H7 (cell line): ENCODE measurements at places on chromosomes 12 and 14. TPM values are rescaled to one million over a fixed set of nuclear protein-coding genes. Genes with fewer than 3 reads are reported as not detected.

FGF23 gene
- 0.17 and 0.37 TPM in 2 replicates for total RNA-seq

SLC5A8 gene
- total RNA-seq: not detected in 2 replicates

CDCA3 gene
- total RNA-seq: 85.6 and 115 TPM in 2 replicates

PZP gene
- total RNA-seq: not detected in 2 replicates

ETFBKMT gene
- 0.78 and 1.6 TPM in 2 replicates for total RNA-seq

SNRPF gene
- total RNA-seq: 33.2 and 33.8 TPM in 2 replicates

RNASE1 gene
- 72.7 and 124 TPM in 2 replicates for total RNA-seq

BRF1 gene
- total RNA-seq: 18.5 and 24.6 TPM in 2 replicates

KIF26A gene
- total RNA-seq: 59.2 and 61.0 TPM in 2 replicates

ITGB7 gene
- 0.30 and 0.52 TPM in 2 replicates for total RNA-seq

FAM216A gene
- 22.4 and 34.7 TPM in 2 replicates for total RNA-seq

DNA sequence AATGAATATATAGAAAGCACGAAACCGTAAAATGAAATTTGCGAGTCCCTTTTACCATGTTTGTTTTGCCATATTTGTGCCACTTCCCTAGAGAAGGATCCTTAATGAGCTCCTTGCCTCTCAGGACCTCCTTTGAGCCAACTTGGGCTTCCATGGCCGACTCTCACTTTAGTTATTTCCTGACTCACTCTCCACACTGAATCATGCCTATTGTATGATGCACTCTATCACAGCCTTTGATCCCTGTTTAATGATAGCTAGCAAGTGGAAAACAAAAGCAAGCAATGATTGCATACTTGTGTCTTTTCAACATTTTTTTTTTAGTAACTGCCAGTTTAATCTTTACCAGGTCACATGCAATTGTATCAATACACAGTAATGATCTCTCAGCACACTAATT, 153.2 kb downstream of the CCER1 start:
- no peak for DNase-seq

DNA sequence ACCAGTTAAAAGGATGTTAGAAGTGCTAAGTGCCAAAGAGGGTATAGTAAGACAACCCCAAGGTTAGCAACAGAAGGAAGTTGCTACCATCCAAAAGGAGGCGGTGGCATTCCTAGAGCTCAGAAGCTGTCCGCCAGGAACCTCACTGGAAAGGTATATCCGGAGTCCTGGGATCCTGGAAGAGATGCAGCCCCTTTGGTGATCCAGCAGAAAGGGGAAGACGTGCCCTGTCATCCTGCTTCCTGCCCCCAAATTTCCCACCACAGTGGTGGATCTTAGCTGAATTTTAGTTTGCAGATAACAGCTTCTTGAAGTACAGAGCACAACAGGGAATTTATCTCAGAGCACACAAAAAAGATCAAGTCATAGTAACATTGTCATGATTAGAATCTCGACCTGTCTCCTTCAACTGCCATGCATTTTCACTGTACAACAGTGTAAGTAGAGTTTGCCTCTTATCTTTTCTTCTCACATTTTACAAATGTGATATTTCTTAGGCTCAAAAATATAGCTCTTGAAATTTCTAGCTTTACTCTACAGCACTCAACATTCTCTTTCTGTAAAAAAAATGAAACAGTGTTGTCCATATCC, 526.3 kb downstream of the SOX5 start:
- DNase-seq: no peak

- no peak for DNase-seq
Observed at GRCh38 chr14:101820283-101820798, 58.8 kb downstream of the PPP2R5C start.

DNA sequence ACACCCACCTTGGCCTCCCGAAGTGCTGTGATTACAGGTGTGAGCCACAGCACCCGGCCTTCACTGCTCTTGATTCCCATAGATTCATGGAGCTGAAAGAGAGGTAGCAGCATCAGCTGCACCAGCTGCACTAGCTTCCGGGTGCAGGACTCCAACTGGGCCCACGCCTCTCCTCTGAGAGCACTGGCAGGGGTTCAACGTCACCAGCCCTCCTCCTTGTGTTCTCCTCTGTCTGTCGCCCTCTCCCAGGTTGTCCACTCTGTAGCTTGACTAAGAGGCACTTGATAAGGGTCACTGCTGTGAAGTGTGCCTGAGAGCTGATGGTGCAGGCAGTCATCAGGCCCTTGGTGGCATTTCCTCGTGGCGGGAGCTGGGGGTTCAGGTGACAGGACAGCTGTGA, 28.3 kb downstream of the MLXIP start:
- DNase-seq: no peak

DNA sequence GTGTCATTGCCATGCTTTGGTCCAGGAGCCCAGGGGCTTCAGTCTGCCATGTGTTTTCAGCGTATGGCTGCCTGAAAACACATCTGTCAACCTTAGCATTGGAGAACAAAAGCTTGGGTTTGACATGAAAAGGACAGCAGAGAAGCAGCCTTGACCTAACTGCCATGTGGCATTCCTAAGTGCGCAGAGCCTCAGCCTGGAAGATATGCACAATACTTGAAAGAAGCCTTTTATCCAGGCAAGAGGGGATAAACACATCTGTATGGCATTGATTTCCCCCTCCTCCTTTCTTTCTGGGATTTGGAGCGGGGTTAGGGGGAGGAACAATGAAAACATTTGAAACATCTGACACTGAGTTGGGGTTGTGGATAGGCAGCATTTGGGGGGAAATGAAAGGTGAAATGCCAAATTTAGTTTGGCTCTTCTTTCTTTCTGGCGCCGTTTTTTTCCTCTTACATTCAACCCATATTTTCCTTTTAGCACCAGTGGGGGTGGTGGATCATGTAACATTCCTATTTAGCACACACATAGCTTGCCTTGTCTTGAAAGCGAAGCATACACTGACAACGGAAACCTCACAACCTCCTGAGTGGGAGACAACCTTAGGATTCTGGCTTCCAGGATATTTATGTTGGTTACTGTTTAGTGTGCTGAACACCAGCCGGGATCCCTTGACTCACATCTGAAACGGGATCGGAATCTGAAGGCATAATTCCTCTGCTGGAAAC, 177.0 kb downstream of the C12orf75 start:
- DNase-seq: no peak

DNA sequence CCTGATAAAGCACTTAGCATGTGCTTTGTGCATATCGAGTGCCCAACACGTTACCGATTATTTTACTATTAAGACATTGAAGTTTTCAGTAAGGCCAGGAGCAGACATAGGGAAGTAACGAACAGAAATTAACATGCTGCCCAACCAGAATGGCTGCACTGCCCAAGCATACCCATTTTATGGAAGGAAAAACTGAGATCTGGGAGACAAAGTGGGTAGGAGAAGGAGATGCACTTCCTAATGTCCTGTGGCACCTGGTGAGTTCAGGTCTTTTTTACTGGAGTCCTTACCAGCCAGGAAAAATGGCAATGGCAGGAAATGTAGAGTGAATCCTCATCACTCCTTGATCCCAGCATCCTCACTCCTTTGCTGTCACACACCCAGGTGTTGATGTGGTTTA, 768.5 kb downstream of the MED13L start:
- DNase-seq: no peak

DNA sequence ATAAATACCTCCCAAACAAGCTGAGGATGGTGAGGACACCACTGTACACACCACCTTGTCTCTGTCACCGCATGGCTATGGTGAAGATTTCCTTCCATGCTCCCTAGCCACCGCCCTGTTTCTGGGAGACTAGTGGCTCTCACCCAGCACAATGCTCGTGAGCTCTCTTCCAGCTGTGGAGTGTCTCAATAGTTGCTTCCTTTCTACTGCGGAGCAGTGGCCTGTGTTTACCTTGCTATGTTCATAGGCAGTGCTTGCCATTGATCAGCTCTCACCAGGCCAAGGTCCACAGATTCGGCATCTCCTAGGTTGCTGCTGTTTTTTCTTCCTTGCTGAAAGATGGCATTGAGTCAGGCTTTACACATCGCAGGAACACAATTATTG, 313.6 kb upstream of the RTL1 start:
- DNase-seq: no peak

DNA sequence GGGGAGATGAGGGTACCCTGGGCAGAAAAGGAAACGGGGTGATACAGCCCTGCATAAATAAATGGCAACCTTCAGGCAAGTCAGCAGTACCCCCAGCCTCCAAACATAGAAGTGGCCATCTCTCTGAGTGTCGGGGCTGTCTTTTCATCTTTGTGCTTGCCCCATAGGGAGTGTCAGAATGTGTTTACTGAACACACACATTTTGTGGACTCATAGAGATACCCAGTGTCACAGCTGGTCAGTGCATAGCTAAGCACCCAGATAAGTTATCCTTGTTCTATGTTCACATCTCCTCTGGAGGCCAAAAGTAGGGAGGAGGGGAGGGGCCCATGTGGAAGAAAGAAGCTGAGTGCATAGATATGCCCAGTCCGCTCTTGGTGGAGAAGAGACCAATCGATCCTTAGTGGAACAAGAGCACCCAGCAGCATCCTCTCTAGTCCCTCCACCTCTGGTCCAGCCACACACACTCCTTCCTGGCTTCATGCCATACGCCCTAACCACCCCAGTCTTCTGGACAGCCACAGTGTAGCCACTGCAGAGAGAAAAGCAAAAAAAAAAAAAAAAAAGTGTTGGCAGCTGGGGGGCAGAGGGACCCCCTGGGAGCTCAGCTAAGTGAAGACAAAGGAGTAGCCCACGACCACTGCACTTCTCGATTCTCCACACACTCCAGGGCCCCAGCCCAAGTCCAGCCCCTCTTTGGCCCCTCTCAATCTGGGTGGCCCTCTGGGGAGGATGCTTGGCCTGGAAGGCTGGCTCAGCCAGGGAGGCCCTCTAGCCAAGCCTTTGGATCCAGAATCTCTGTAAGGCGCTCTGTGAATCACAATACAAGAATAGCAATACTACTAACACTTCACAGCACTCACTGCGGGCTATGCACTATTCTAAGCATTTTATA, 2.6 kb downstream of the ITGA7 start:
- no peak for DNase-seq

- DNase-seq: peak; percentile 72
Observed at GRCh38 chr12:52319097-52319496, 2.1 kb downstream of the KRT83 start.

DNA sequence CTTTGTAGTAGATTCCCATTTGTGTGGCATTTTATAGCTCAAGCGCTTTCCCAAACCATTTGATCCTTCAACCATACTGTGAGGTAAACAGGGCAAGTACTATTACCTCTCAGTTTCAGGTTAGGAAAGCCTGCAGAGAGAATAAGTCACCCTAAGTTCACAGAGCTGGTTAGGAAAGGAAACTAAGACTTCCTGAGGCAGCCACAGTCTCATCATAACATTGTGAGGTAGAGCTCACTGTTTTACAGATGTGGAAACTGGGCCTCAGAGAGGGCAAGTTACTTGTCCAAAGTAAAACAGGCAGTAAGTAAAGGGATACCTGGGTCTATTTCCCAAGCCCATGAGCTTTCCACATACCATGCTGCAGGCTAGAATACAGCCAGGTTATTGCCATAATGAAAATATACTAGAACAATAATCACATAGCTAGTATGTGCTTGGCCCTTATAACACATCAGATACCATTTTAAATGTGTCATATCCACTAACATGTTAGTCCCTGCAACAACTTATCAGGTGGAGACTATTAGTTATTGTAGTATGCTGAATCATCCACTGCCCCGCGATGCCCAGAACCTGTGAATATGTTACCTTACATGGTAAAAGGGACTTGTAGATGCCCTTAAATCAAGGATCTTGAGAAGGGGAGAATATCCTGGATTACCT, 150.9 kb upstream of the GRIP1 start:
- no peak for DNase-seq

- no peak for DNase-seq
Observed at GRCh38 chr14:102985665-102986064, 63.2 kb downstream of the AMN start.
